ENCODE measurements at places on chromosomes 13 and 19.

DNA sequence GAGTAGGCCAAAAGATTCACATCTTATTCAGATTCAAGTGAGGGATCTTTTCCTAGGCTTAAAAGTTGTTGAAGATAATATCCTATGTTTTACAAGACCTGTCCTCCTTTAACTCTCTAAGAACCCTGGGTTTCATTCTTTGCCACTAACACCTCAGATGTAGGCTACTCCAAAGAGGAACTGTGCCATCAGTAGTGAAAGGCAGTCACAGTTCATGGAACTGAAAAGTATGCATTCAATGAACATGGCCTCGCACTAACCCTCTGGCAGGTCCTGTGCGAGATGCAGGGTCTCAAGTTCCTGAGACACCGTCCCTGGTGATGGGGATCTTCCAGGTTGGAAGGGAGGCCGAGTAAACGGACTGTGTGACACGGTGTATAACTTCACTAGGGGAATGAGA, 4.3 kb downstream of the LGALS14 start:
- DNase-seq: no peak

GRCh38 chr19:31408460-31409124, 59.4 kb upstream of the TSHZ3 start:
- no peak for DNase-seq

GRCh38 chr19:49425922-49426592, 869 bp downstream of the GFY start:
- peak; percentile 40 for DNase-seq

DNA sequence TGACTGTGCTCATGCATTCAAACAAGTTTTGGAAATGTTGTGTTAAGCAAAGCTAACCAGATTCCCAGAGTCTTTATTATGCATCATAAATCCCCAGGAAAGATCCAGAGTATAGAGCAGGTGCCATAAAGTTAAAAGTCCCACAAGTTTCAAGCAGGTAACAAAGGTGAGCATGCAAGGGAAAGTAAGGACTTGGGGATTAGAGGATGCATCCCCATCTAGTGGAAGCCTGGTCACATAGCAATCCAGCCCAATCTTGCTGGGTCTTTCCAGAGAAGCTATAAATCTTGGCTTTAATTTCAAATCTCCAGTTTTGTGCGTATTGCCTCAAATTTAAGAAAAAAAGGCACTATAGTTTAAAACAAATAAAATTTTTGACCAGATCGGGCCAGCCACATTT, 72.7 kb downstream of the ZNF254 start:
- DNase-seq: no peak

DNA sequence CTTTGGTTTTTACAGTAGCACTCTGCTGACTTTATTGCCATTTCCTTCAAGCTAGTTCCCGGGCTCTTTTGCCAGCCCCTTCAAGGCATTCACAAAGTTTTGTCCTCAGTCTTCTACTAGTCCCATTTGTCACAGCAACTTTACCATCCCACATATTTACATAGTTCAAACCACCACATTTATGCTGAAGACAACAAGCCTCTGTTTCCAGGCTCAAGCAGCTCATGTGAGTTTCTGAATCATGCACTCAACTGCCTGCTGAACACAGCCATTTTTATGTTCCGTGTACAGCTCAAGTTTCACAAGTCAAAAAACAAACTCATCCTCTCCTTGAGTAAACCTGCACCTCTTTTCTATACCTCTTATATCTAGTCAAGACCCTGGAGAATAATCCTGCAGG, 977.0 kb upstream of the SLC10A2 start:
- DNase-seq: no peak

All from activated CD4-positive, alpha-beta memory T cell treated with anti-CD3 and anti-CD28 coated beads, Interleukin-2, amount 10 ng/mL, durations not matched to agents 7 days and 5 days (primary cell).